Activated T-cell treated with anti-CD3 and anti-CD28 coated beads, Interleukin-2, amount 50 U/mL, for 72 hours (primary cell): ENCODE measurements at places on chromosomes 6 and 20.

DNA sequence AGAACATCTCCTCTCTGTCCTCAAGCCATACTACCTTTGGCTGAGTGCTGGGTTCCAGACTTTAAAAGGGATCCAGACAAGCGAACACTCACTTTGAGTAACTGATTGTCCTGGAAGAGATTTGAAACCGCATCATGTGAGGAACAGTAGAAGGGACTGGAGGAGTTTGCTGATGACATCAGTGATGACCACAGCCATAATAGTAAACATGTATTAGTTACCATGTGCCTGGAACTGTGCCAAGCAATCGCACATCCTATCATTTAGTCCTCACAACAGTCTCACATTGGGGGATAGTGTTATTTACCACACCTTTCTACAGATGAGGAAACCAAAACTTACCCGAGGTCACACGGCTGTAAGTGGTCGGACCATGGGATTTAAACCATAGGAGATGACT is 39.8 kb downstream of the ARMC2 start:
- DNase-seq, result no peak

- no peak for DNase-seq
Measured at GRCh38 chr6:115583290-115583689, 477.4 kb downstream of the FRK start.

DNA sequence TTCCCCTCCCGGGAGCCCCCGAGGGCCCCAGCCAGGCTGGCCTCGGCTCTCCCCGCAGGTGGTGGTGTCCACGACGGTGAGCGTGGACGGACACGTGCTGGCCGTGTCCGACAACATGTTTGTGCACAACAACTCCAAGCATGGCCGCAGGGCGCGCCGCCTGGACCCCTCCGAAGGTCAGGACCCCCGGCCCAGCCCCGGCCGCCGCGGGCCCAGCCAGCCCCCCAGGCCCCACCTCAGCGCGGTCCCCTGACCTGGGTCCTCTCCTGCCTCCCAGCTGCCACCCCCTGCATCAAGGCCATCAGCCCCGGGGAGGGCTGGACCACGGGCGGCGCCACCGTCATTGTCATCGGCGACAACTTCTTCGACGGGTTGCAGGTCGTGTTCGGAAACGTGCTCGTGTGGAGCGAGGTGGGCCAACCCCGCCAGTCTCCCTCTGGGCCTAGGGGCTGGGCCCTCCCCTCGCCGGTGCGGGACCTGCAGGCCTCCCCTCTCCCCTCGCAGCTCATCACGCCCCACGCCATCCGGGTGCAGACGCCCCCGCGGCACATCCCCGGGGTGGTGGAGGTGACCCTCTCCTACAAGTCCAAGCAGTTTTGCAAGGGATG is 51.0 kb downstream of the CPXM1 start:
- no peak for DNase-seq

GRCh38 chr6:11011787-11012234 is 32.3 kb downstream of the ELOVL2 start:
- no peak for DNase-seq

DNA sequence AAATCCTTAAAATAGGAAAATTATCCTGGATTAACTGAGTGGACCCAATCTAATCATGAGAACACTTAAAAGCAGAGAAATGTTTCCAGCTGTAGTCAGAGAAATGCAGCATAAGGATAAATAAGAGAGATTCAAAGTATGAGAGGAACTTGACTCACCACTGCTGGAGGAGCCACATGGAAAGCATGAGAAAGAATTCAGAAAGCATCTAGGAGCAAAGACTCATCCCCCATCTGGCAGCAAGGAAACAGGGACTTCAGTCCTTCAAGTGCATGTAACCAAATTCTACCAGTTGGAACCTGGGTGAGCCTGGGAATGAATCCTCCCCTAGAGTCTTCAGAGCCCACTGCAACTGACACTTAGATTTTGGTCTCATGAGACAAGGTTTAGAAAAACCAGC is 33.7 kb downstream of the RNF146 start:
- no peak for DNase-seq

DNA sequence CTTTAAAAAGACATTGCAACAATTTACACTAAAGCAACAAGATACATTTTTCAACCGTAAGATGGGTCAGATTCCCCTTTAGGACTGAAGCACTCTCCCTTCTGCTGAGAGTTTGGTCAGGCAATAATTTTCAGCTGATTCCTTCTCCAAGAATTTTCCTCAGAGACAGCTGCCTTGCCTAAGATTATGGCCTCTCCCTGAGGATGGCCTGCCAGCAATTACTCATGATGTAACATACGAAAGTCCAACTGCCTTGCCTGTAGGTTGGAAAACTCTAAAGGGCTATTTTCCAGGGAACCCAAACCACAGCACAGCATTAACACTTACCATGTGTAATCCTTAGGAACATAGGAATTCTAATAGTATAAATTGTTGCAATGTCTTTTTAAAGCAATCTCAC is 229.1 kb upstream of the FLRT3 start:
- DNase-seq, result no peak

DNA sequence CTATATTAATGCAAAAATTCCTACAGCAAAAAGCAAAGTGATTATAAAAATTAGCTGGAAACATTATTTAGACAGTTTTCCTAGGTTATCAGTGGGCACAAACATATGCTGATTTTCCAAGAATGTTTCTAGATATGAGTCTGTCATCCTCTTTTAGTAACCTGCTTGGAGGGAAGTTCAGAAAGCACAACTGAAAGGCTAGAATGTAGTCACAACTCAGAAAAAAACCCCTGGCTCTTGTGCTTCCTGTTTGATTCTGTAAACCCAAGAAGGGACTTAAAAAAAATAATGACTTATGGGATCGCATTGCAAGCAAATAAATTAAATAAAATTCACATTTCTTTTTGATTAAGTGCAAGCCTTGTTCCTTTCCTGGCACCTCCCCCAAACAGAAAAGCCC is 708.4 kb upstream of the EPHA7 start:
- no peak for DNase-seq

GRCh38 chr6:170098428-170099170 is 192.3 kb downstream of the DLL1 start:
- no peak for DNase-seq

GRCh38 chr6:145318952-145319351 is 416.4 kb downstream of the EPM2A start:
- no peak for DNase-seq

DNA sequence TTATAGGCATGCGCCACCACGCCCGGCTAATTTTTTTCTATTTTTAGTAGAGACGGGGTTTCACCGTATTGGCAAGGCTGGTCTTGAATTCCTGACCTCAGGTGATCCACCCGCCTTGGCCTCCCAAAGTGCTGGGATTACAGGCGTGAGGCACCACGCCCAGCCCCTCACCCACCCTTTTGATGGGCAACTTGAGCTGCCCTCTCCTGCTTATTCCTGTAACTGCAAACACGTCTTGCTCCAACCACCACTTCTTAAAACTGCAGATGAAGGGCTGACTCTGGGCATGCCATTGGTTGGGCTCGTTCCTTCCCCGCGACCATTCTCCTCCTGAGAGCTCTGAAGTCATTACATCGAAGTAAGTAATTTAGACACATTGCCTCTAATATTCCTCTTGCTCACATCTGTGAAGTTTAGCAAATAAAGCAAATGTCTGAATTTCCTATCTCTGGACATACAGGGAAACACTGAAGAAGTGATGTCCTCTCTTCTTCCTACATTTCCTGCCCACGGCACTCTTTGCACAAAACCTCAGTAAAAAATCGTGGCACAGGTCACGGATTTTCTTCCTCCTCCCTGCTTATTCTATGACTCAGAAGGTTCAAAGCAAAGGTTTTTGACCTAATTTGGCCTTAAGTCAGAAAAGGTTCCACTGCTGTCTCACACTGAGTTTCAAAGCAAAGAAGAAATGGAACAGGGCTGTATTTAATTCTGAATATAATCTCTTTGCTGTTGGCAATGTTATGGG is 117.5 kb downstream of the GMPR start:
- DNase-seq, result no peak

- DNase-seq, result no peak
Measured at GRCh38 chr6:2468601-2468955, 223.2 kb upstream of the GMDS start.

DNA sequence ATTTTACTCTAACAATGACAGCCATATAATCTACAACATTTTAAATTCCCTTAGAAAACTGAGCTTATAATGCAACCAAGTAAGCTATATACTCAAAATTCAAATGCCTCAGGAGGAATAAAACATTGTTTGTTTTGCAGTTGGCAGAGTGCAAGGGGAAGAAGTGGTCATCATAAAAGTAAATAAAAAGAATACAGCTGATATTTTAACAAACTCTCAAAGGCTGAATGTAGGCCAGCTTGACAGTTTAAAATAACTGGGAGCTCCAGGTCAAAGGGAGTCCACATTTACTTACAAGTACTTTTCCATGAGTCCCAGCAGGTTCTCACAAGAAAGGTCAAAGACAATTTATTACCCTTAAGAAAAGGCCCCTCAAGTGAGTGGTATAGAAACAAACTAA is 589.8 kb downstream of the BCKDHB start:
- no peak for DNase-seq

- DNase-seq, result no peak
Measured at GRCh38 chr20:2603816-2604505, 48.5 kb upstream of the NOP56 start.

DNA sequence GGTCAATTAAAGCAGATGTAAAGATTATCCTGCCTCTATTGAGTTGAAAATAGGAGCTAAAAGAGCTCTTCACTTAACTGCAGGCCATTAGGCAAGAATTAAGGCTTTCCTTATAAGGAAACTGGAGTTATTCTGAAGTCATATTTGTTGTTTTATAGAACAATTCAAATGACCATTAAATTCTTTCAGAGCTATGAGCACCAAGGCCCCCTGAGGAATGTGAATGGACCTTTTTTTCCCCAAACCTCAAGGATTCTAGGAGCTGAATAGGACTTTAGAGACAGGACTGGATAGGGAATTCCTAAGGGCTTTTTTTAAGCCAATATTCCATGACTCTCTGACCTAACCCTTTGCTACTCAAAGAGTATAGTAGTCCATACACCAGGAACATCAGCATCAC is 565.7 kb upstream of the BTBD3 start:
- no peak for DNase-seq

DNA sequence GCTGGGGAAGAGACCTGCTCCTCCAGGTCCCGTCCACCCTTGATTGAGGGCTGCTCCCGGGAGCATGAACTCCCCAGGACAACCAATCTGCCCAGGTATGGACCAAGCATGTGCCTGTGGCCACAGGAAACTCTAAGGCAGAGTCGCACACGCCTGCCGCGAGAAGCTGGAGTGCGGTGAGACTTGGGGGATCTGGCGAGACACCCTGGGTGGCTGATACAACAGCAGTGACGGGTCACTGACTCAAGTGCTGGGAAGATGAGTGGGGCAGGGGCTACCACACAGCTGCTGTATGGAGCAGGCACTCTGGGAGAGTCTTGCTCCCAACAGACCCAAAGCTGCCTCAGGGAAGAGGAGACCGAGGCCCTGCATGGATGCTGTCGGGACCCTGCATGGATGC is 40.1 kb downstream of the BFSP1 start:
- no peak for DNase-seq

- DNase-seq, result no peak
Measured at GRCh38 chr20:61480158-61480825, 228.2 kb downstream of the CDH4 start.

- no peak for DNase-seq
Measured at GRCh38 chr20:4574356-4574690, 147.4 kb upstream of the PRND start.

DNA sequence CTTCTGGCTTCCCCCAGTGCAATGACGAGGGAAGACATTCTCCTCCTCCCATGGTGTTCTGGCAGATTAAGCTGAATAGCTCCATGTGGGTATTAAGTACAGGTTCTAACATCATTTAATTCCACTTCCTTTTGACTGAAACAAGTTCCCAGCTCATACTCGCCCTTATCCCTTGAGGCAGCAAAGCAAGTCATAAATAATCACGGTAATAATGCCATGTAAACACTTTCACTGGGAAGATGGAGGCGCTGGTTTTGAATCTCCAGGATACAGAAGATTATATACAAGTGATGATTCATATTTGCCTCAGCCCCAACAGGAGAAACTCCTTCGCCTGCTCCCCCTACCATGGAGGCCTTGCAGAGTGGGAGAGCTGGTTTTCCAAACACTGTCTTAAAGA is 141.3 kb downstream of the PXDC1 start:
- DNase-seq, result no peak

GRCh38 chr6:123226398-123226797 is 230.4 kb downstream of the CLVS2 start:
- no peak for DNase-seq

DNA sequence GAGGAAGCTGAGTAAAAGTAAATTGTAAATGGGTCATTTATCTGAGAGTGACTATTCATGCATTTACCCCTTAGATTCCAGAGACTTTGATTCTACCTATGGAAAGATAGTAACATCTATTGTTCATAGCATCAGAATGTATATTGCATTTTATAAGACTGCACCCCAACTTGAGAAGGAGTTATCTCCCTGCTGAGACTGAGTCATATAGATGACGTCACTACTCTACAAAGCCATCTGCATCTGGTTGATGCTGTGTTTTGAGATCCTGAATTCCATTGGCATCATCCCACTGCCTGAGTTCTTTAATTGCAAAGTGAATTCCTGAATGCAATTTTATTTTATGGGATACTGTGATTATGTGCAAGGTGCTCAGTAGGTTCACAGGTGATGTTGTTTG is 444.0 kb upstream of the SLC35B3 start:
- no peak for DNase-seq
